ENCODE measurements at places on chromosomes 5 and 9.

GRCh38 chr5:14510156-14510734 is 71.3 kb upstream of the OTULINL start:
- DNase-seq, result no peak

DNA sequence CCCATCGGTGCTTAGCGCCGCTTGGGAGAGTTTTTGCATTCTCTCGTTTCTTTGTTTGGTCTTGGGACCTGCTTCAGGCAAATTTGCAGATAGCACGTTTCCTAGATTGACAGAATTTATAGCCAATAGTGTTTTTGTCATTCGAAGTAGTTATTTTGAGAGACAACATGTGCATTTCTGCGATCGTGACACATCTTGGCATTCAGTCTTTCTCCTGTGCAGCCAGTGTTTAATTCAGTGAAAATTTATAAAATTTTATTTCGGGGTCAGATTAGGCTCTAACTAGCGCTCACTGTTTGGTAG is 830 bp downstream of the PRRC1 start:
- no peak for DNase-seq

- DNase-seq, result no peak
Observed at GRCh38 chr9:124439686-124440243, 10.5 kb upstream of the ADGRD2 start.

- peak; percentile 63 for DNase-seq
Observed at GRCh38 chr5:140607031-140607430, 25.9 kb downstream of the CD14 start.

DNA sequence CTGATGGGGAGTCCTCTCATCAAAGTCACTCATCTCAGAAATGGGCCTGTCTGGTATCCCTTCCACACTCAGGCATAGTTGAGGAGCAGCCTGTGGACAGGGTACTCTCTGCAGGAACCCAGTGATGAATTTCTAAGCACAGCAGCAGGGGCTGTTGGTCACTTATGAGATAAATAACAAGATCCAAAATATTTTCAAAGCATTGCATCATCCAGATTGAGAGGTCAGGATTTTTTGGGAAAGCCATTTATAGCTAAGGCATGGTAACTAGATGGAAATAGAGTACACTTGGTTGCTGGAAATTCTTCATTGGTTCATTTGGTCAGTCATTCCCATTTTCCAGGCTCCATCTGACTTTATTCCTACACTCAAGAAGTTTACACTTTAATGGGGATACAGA is 246.8 kb upstream of the RAI14 start:
- no peak for DNase-seq

GRCh38 chr9:77158772-77159513 is 18.4 kb upstream of the VPS13A start:
- DNase-seq, result no peak

- DNase-seq, result no peak
Observed at GRCh38 chr5:107876261-107876660, 205.5 kb upstream of the EFNA5 start.

DNA sequence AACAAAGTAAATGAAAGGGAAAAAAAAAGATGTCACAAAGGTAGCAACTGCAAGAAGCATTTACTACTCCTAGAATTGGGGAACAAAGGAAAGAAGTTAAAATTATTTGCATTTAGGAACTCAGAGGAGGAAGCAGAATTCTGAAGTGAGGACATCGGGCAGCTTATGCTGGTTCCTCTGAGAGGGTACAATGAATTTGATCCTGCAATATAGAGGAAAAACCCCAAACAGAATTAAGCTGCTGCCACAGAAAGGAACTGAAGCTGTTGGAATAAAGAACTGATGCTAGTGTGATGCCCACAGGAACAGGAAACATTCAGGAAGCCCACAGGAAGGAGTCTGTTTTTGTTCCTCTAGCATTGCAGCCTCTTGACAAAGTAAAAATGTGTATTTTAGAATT is 22.3 kb upstream of the TBCA start:
- DNase-seq, result peak; percentile 70

GRCh38 chr5:124021066-124021641 is 509.2 kb downstream of the CSNK1G3 start:
- DNase-seq, result no peak

GRCh38 chr9:109863961-109864360 is 84.0 kb downstream of the PALM2AKAP2 start:
- DNase-seq, result no peak

DNA sequence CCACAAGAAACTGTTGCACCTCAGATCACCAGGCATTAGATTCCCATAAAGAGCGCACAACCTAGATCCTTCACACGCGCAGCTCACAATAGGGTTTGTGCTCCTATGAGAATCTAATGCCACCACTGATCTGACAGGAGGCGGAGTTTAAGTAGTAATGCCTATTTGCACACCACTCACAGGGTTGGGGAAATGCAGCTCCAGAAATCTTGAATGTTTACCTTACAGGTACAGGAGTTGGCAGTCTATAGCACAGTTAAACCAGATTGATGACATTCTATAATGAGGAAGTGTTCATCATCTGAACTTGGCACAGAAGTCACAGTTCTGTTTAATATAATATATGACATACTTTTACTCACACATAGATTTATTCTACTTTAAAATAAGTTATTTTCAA is 732.2 kb upstream of the ZNF608 start:
- no peak for DNase-seq

- DNase-seq, result no peak
Observed at GRCh38 chr9:23658376-23659258, 167.4 kb downstream of the ELAVL2 start.

DNA sequence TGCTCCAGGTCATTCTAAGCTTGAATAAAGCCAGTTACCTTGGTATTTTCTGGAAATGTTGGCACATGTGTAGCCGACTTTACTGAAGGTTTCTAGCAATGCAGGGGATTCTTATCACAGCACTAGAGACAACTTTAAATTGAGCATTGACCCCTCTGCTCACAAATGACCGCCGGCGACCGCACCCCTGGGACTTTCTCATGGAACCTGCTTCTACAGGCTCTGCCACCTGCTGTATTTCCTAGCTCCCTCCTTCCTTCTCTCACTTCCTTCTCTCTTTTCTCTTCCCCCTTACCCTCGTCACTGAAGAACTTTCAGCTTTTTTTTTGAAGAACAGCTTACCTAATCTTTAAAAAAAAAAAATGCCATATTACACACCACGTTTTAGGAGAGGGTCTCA is 30.9 kb upstream of the DAB2 start:
- DNase-seq, result peak; percentile 20

- no peak for DNase-seq
Observed at GRCh38 chr9:130289711-130290241, 24.2 kb downstream of the HMCN2 start.

GRCh38 chr9:107685901-107686300 is 196.3 kb upstream of the KLF4 start:
- DNase-seq, result no peak

GRCh38 chr5:55699041-55699688 is 13.0 kb downstream of the SLC38A9 start:
- no peak for DNase-seq

DNA sequence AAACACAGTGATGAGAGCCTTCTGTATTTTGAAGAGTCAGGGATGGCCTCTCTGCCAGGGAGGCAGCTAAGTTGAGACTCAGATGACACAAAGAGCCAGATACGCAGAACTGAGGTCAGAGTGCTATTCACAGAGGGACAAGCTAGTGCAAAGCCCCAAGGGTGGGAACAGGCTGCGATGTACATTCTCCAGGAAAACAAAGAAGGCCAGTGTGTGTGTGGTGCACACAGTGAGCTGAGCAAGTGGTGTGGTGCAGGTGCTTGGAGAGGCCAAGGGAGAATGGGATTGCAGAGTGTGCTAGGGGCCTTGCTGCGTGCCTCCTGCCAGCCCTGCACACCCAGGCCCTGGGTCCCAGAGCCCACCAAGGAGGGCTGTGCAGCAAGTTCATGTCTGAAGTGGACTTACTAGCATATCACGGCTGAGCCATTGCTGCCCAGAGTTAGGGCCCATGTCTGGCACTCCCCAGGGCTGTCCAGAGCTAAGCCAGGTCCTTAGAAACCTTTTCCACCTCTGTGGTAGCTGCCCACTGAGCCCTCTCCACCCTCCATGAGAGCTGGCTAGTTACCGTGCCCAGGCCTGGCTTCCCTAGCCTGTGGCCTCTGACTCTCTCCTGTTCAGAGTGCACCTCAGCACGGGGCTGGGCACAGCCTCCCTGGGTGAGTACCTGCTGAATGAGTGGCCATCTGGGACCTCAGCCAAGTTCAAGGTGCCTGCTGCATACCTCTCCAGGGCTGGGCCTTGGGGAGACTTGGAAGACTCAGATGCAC is 9.3 kb downstream of the SLC25A48 start:
- no peak for DNase-seq

DNA sequence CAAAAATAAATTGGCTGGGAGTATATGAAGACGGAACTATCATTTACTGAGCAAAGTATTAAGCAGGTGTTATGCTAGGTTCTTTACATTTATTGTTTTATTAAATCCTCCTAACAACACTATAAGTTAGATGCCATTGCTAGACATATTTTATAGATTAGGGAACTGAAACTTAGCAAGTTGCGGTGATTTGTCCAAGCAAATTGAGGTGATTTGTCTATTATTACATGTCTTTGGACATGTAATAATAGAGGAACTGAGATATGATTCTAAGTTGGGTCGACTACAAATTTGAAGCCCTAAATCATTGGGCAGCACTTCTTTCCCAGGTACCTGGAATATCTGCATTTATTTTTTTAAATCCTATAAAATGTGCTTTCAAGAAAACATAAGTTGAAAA is 429.9 kb downstream of the GABRG2 start:
- no peak for DNase-seq

DNA sequence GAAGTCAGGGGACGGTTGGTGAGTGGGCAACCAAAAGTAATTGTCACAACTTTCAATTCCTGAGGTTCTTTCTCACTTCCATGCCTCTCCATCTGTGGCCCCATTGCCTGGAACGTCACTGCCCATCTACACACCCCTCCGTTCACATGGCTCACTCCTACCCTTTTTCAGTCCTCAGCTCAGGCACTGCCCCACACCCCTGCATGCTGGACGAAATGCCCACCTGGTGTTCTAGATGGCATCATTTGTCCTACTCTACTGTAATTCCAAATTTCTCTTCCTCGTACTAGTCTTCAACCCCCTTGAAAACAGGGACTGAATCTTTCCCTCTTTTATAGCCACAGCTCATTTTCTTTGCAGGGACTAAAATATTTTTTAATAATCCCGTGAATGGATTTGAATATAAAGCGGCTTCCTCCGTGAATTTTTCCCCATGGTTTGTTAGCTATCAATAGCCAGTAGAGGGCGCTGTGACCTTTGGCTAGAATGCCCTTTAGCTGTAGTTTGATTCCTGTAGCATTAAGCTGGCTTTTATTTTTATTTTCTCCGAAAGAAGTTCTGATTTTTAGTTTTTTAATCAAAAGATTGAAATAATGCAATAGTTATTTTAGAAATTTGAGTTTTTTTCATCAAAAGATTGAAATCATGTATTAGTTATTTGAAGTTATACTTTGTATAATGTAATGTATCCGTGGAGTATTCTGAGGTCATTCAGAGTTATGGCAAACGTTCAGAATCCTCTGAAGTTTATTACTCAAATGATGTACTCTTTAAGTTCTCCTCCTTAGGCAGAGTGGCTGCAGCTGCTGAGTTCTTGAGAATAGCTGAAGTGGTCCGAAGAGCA is 232.1 kb downstream of the SH3GL2 start:
- DNase-seq, result peak; percentile 77

DNA sequence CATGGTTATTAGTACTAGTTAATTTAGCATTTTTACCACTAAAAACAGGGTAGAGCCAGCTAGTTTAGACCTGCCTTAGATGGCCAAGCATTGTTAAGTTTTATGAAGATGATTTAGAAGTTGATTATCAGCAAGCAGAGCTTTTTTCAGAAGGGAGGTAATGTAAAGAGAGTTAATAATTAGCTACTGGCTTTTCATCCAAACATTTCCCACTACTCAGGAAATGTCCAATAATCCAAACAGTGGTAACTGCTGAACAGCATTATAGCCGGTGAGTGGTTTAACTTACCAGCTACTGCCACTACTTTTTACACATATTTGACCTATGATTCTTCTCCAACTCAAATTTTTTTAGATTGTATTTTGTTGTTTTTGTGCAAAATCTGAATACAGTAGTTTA is 1.7 kb downstream of the ITGA1 start:
- no peak for DNase-seq

GRCh38 chr5:78727786-78728761 is 79.5 kb upstream of the LHFPL2 start:
- DNase-seq, result no peak

GRCh38 chr5:93794954-93795353 is 53.6 kb upstream of the POU5F2 start:
- no peak for DNase-seq

DNA sequence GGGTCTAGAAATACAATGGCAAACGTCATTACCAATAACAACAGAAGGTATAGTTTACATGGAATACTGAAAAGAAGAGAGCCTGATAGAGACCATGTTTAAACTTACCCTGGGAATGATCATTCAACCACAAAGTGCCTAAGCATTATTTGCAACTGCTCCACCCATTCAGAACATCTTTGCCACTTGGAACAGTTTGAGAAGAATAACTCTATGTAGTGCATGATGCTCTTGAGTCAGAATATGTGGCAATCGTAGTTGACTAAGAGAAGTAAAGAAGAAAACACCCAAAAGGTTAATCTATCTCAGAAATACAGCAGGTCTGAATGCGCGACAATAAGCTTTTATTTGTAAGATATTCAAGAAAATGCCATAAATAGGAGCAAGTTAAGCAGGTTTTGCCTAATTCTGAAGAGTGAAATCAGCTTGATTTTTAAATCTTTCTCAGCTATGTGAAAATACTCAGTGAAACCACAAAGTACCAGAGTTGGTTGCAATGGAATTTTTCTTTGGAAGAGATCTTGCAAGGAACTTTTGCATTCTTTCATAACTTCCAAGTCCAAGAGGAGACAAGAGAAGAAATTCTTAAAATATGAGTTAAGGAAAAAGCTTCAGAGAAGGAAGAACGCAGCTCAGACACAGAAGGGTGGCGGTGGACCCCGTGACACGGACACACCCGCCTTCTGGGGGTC is 64.3 kb downstream of the HABP4 start:
- DNase-seq, result no peak

DNA sequence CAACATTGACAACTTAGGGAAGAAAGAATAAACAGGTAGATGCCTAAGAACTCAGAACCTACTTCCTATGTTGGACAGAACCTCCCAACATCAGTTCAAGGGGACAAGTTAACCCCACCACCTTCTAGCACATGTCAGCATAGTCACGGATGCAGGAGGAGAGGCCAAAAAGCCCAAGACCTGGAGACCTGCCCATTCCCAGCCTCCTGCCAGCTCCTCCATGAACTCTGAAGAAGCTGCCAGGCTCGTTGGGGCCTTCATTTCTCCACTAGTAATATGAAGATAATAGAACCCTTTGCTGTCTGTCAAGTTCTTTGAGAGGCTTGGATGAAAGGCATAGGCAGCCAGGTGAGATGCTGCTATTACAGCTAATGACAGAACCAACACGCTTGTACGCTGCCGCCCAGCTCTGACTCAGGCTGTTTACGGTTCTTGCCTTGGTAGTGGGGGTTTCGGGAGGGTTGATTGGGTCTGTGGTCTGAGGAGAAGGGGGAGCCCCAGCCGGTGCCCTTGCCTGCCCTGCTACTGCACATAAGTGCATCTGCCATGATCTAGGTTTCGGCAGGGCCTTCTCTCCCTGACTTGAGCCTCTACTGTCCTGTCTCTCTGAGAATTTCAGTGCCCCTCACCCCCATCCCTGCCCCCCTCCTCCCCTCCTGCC is 82.2 kb downstream of the NRG2 start:
- no peak for DNase-seq

Measured in suppressor macrophage (primary cell).